Stimulated activated CD4-positive, alpha-beta T cell treated with anti-CD3 and anti-CD28 coated beads, Interleukin-12 subunit alpha, Interleukin-12 subunit beta, amount 100 ng/mL, for 48 hours (primary cell): ENCODE measurements at places on chromosomes 11 and 22.

DNA sequence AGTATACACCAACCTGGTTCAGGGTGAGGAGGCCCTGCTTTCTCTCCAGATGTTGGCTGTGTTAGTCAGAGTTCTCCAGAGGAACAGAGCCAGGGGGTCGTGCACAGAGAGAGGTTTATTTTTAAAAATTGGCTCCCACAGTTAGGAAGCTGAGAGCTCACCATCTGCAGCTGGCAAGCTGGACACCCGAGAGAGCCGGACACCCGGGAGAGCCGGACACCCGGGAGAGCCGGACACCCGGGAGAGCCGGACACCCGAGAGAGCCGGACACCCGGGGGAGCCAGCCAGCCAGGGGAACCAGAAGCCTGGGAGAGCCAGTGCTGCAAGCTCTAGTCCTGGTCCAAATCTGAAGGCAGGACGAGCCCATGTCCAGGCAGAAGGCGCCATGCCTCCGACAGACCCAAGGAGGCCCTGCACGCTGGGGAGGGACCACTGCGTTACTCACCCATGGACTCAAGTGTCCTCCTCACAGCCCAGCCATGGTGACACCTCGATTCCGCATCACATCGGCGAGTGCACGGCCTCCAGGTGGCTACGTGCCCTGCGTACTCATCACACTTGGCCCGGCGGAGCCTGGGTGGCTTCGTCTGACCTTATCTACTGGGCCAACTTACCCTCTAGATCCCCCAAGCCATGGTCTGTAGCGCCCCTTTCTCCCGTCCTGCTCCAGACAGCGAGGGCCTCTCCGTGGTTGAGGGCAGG lies 99.0 kb downstream of the BRD1 start:
- DNase-seq = no peak

- peak; percentile 10 for DNase-seq
These were observed 72.8 kb upstream of the KCNQ1OT1 start for GRCh38 chr11:2772544-2773031.

DNA sequence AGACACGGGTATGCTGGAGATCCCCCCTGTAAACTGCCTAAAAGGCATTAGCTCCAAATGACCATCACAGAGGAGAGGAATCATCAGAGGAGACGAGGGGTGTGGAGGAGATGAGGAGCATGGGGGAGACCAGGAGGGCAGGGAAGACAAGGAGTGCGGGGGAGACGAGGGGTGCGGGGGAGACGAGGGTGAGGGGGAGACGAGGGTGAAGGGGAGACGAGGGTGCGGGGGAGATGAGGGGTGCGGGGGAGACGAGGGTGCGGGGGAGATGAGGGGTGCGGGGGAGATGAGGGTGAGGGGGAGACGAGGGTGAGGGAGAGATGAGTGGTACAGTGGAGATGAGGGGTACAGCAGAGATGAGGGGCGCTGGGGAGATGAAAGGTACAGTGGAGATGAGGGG lies 17.5 kb upstream of the GAL start:
- DNase-seq = no peak

GRCh38 chr11:46504817-46505613 lies 88.8 kb downstream of the AMBRA1 start:
- no peak for DNase-seq

GRCh38 chr11:87022254-87022653 lies 15.5 kb upstream of the TMEM135 start:
- DNase-seq = no peak

- DNase-seq = no peak
These were observed 20.4 kb upstream of the MOB2 start for GRCh38 chr11:1506981-1507380.

DNA sequence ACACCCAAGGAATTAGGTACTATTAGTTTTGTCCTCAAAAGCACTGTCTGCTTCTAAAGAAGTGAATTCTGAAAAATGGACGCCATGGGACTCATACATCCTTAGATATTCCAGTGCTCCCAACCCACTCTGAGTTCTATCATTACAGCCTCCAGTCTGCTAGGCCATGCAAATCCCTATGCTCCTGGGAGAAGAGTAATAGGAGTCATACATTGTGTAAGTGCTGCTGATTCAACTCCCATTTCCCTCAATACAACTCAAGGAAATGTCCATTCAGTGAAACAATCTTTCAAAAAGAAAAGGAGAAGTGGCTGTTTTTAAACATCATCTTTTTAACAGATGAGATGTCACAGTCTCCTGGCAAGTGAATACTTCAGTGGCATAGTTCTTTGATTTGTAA lies 590.2 kb upstream of the LRRC4C start:
- DNase-seq = no peak

DNA sequence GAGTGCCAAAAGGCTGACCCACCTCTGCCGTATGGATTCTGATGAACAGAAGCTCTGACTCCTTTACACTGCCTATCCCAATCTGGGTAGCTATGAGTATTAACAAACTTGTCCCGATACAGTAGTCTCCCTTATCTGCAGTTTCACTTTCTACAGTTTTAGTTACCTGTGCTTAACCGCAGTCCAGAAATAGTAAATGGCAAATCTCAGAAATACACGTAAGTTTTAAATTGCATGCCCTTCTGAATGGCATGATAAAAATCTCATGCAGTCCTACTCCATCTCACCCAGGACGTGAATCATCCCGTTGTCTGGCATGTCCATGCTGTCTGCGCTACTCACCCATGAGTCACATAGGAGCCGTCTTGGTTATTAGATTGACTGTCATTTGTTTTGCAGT lies 68.8 kb downstream of the SNX19 start:
- DNase-seq = no peak

DNA sequence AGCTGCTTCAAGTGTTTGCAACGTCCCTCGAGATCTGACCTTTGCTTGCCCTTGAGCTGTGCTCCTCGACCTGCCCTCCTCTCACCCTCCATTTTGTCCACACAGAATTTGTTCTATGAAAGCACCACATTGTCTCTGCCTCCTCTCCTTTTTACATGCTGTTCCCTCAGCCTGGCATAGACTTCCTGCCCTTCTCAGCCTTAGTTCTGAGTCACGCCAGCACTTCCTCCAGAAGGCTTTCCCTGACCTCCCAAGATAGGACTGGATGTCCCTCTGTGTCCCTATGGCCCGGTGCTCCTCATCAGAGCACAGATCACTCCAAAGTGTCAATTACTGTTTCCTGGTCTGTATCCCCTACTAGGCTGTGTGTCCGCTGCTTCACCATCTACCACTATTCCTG lies 16.2 kb downstream of the JHY start:
- no peak for DNase-seq

GRCh38 chr11:78048561-78048960 lies 15.1 kb upstream of the THRSP start:
- no peak for DNase-seq

DNA sequence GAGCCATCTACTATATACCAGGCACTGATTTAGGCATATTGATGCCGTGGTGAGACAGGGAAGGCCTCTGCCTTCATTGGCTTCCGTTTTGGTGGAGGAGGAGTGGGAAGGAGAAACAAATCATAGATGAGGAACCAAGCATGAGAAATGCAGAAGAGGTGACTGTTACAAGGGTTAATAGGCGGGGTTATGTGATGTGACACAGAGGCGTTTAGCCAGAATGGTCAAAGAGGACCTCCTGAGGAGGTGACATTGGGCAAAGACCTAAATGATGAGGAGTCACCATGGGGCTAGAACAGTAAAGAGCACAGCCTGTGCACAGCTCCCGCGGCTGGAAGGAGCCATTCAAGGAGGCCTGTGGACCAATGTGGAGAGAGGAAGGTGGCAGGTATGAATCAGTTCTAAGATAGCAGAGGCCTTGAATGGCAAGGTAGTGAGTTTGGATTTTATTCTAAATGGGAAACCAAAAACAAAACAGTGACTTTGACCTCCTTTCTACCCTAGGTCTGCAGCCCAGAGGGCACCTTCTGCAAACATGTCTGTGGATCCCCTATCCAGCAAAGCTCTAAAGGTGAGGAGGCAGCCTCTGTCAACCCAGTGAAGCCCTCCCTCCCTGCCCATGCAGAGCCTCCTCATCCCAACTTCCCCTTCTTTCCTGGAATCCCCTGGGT lies 11.7 kb downstream of the MAFF start:
- DNase-seq = no peak

GRCh38 chr22:50606165-50606945 lies 5.8 kb downstream of the MAPK8IP2 start:
- no peak for DNase-seq

DNA sequence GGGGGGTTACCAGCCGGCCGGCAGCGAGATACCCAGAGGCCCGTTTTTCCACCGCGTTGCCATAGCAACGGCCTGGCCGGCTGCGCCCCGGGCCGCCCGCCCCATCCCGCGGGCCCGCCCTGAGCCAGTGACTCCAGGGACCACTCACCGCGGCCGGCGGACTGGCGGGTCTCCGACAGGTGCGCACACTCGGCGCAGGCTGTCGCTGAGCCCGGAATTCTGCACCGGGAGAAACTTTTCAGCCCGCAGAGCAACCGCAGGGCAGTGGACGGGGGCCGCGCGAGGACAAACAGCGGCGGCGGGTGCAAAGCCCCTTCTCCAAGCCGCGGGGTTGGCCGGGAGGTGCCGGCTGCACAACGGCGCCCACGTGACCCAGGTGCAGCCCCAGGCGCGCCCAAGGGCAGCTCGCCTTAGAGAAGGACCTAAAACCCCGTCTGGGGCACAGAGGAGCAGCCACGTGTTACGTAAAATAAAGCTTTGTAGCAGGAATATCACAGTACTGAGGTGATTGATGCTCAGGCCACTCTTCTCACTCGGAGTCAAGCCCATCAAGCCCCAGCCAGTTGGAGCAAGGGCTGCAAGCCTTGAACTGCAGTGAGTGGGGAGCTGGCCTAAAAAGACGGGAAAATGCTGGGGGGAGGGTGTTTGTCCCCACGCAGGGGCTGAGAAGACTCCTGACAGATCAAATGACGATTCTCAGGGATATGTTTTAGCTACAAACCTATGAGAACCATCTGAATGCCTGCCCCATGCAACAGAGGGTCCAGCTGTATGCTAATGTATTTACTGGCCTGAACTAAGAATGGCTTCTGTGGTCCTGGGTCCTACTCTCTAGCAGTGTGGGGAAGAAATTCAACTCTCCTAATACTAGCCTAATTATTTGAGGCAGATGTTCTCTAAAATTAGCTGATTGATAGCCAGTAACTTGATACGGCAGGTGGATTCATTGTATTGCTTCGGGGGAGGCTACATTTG lies at the start of gene STK33:
STK33 (minus strand) TSS at position 294 of the 975 bp plus-strand sequence. CDS start 119,323 bp downstream, outside the sequence.
- DNase-seq = peak; percentile 28

- DNase-seq = no peak
These were observed 64.0 kb downstream of the CCDC81 start for GRCh38 chr11:86438685-86439084.

DNA sequence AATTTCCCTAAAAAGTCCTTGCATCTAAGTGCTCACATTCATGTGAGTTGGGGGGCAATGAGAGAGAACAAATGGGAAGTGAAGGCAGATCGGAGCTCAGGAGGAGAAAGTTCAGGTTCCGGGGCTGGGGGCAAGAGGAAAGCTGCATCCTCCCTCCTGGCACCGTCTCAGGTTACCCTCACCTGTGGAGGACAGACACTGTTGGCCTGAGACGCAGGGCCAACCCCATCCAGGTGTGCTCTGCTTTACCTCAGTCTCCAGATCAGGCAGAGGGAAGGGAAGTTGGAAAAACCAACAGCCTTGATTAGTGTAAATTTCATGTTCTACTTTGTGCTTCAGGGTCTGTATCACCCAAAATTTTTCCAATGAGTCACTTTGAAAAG lies 146.9 kb downstream of the TRIM29 start:
- DNase-seq = no peak

DNA sequence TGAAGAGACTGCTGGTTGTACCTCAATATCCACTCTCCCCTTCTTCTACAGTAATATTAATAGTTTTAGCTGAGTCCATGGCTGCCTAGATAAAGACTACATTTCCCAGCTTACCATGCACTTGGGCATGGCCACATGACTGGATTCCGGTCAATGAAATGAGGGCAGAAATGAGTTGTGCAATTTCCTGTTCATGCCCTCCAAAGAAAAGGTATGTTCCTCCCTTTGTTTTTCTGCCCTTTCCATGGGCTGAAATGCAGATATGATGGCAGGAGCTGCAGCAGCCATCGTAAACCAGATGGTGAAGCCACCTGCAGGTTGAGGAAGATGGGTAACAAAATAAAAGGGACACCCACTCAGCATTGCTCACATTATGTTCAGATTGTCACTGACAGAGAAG lies 15.3 kb upstream of the ELFN2 start:
- DNase-seq = no peak

DNA sequence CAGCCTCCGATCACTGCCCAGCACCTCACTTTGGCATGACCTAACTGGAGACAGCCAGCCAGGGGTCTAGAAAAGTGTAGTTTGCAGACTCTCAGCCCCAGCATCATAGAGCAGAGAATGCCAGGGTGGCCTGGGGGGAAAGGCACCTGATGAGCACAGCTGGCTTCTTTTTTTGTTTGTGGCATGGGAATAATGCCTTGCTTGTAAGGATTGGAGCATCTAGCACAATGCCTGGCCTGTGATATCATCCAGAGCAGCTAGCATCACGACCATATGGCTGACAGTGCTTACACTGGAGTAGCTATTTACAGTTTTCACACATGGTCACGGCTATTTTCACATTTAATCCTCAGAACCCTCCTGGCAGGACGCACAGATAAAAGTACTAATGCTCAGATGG lies 594.8 kb upstream of the B3GAT1 start:
- no peak for DNase-seq
